NCI-H82 (cell line): ENCODE measurements at places on chromosomes 11 and 22.

DNA sequence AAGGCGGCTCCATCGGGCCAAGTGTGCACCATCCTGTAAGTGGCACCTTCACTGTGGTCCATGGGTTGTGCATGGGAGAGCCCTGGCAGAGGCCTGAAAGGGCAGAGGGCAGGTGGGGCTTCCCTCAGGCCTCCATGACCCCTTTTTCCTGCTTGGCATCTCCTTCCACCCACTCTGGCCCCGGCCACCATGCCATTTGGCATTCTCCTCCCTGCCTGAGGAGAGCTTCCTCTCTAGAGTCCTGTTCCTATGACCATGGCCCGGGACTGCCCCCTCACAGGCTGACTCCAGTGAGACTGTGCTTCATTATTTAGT lies 4.9 kb downstream of the OTOG start:
- no peak for DNase-seq

DNA sequence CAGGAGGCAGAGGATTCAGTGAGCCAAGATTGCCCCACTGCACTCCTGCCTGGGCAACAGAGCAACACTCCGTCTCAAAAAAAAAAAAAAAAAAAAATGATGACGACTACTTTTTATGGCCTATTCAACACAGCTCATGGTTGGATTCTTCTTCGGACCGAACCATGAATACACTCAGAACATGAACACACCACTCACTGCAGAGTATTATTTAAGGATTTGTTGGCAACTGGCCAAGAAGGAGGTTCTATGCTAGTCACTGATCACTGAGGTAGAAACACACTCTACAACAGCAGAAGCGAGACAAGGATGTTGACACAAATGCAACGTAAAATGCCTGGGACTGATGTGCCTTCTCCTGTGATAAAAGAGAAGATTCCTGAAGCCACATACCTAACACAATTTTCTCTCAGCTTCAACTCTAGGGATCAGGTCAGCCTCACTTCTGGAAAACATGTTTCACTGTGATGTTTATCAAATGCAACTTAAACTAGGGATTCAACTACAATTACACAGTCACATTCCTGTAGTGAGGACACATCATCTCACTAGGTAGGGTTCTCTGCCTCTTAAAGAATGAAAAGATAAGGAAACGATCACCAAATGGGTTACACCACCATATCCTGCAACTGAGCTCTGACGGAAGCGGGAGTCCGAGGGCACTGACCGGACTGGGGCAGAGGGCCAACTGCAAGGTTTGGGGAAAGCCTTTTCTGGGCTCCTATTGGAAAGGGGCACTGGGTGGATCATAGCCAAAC lies 82.5 kb downstream of the SGSM3 start:
- DNase-seq: peak; percentile 62

- no peak for DNase-seq
These were observed 1.2 kb downstream of the ROM1 start for GRCh38 chr11:62614275-62614674.

DNA sequence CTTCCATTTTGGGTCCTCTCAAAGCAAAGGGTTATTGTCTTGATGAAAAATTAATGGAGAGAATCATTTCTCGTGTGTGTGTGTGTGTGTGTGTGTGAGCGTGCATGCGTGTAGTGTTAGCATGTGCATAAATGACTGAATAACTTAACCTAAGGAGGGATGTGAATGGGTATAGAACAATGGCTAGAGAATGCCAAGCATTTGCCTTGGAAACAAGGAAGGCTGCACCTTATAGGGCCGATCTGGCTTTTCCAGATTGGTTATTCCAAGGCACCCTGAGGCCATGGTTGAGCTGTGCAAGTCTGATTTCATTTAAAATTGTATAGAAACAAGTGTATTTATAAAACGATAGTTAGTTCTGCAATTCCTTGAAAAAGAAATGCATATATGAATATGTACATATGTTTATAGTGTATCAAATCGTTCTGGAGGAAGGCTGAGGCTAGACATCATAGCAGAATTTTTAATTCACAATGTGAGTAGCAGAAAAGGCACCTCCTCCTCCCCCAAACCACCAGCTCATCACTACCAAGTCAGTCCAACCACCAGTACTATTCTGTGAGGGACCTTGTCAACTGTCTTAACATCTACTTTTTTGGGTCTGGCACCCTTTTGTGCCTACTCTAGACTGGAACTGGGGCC lies 322.7 kb upstream of the ISX start:
- no peak for DNase-seq

DNA sequence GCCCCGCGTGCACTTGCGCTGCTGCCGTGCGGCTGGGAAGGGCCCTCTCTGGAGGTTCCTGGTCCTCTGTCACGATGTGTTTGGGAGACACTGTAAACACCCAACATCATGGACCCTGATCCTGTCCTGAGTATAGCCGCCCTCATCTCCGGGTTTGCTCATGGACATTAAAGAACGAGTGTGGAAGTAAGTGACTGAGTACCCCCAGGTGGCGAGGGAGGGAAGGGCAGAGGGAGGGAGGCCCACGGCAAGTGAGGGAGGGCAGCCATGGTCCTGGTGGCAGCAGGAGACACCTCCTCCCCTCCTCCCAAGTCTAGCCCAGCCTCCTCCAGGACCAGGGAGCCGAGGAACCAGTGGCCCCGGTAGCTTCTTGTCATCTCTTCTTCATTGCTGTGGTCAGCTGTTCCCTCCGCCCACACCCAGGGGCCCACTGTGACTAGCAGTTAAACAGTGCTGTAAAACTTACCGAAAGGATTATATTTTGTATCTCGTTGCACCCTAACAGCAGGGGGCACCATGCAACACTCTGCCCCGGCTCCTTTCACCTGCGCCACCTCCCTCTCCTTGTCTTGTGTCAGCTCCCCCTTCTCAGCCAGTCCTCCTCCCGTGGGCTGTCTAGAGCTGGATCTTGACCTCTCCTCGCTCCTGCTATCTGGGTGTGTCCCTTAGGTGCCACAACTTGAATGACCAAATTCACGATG lies 566.5 kb upstream of the B3GAT1 start:
- no peak for DNase-seq

GRCh38 chr22:36358533-36359469 lies 29.0 kb downstream of the MYH9 start:
- DNase-seq: no peak

GRCh38 chr11:134901542-134901941 lies 489.5 kb upstream of the B3GAT1 start:
- DNase-seq: no peak

DNA sequence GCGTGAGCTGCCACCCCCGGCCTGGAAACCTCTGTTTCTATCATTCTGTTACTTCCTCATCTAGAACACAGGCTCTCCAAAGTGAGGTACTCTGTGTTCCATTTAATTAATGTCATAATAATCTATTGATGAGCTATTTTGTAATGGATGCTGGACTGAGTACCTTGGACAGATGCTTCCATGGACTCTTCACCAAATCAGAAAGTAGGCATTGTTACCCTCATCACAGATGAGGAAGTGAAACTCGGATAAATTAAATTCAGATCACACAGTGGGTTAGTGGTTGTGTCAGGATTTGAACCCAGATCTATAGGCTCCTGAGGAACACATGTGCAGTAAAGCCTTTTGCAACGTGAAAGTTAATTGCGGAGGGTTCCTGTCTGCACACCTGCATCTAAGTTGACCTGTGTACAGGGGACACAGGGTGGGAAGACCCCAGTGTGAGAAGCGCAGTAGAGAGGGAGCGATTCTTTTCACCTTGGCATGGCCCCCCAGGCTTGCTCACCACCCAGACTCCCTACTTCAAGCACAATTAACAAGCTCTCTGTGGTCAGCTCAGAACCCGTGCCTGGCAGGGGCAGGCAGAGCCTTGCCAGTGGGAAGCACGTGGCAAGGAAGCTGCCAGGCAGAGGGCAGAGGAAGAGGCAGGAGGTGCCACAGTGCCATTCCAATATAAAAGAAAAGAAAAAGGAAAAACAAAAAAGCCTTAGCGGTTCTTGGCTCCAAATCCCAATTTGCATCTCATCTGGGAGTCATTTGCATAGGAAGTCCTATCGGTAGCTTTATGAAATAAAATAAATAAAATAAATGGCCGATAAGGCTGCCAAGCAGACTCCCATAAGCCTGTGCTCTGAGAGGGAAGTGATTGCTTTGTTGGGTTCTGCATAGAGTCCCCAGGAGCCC lies 239.3 kb downstream of the GRIK4 start:
- DNase-seq: no peak

DNA sequence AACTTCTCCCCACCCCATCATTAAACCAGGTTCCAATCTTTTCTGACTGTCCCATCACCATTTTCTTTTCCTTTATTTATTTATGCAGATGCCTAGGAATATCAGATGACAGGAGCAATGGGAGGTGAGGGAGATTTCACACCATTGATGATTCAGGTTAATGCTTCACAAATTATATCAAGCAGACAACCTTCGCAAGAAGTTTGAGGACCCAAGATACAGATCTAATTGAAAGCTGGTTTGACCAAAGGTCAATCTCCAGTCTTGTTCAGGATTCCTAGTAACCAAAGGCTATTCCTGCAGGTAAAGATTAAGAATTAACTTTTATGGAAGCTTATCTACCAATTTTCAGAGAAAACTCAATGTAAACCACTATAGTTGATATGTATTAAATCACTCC lies 54.4 kb downstream of the SLC35F2 start:
- no peak for DNase-seq

- DNase-seq: no peak
These were observed 30.8 kb upstream of the LDLRAD3 start for GRCh38 chr11:35912883-35913624.

DNA sequence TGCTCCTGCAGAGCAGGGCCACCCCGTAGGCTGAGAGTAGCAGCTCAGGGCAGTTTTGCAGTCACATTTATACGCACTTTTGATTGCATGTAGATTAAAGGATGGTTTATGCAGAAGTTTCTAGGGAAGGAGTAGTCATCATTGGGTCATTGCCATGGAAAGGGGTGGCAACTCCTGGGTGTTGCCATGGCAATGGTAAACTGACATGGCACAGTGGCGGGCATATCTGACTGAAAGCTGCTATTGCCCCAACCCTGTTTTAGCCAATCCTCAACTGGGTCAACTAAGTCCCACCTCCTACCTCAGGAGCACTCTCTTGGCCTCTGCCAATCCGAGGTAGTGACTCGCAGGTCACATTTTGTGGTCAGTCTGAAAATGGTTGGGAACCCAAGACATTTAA lies 2.4 kb upstream of the ARSA start:
- DNase-seq: no peak

DNA sequence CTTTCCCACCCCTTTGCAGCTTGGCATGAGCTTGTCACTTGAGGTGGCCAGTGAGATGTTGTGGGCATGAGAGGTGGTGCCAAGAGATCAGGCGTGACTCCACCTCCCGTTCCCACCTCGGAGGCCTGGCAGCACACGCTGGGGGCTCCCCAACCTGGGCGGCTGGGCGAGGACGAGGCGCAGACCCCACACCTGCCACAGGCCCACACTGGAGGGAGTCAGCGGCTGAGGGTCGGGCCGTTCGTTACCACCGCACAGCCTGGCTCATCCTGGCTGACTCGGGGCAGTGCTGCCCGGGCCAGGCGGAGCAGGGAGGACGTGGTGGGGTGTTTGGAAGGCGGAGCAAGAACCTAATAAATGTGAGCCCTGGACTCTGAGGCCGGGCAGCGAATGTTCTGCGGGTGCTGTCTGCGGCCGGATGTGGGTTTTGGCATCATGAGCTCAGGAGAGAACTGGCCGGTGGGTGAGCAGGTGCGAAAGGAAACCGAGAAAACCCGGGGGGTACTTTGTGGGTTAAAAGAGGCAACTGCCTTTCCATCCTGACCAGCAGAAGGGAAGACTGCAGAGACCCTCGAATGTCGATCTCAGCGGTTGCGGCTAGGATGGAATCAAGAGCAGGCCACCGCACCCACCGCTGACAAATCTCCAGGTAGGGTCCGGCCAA lies 10.2 kb upstream of the IFITM3 start:
- DNase-seq: no peak

GRCh38 chr11:109374032-109374431 lies 48.0 kb upstream of the C11orf87 start:
- no peak for DNase-seq

DNA sequence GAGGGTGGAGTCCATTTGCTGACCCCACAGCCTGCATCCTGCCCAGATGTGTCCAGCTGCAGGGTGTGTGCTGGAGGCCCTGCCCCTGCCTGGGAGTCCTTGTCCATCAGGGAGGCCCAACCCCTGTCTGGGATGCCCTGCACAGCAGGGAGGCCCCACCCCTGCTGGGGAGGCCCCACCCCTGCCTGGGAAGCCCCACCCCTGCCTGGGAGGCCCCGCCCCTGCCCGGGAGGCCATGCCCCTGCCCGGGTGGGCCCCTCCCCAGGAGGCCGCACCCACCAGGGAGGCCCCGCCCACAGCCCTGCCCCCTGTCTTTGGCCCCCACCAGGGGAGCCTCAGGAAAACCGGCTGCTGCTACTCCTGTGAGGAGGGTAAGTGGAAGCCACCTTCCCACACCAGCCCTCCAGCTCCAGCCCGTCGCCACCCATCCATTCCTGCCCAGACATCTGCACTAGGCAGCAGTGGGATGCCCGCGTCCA lies 37.2 kb downstream of the MUC5B start:
- DNase-seq: peak; percentile 39

- no peak for DNase-seq
These were observed 20.7 kb upstream of the TPBGL start for GRCh38 chr11:75219869-75220268.
